H4 (cell line): ENCODE measurements at places on chromosomes 4 and X.

- DNase-seq = no peak
These were observed 28.9 kb upstream of the GTPBP6 start for GRCh38 chrX:347351-348117.

- DNase-seq = no peak
These were observed 287.0 kb upstream of the TET2 start for GRCh38 chr4:104859601-104860237.

- DNase-seq = no peak
These were observed 487.7 kb upstream of the INTU start for GRCh38 chr4:127145006-127145540.

GRCh38 chr4:36183665-36184393 is 60.5 kb downstream of the ARAP2 start:
- DNase-seq = no peak

DNA sequence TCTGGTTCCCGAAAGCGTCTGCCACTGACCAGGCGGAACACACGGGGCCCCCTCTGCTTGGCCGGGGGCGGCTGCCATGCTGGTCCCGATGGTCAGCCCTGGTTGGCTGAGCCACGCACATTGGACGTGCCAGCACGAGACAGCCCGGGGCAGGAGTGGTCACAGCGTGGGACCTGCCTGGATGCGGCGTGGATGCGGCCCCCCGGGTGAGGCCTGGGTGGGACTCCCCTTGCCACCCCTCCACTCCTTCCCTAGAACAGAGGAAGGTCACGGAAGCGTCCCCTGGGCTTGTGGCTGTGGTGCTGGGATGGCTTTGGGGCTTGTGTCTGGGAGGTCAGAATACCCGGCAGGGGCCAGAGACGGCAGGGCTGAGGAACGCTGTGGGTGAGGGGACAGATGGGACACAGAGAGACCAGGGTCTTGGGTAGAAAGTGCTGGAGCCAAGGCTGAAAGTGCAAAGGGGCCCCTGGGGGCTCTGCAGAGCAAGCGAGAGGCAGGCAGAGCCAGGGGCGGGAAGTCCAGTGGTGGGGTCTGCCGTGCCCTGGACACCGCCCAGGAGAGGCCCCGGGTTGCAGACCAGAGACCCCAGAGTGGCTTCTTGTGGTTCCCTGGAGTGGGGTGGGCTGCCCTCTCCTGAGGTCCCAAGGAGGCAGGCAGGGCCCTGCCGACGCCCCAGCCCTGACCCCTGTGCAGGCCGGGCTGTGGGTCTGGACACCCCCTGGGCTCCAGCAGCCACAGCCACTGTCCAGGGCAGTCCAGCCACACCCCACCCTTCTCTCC is 8.6 kb upstream of the CPLX1 start:
- no peak for DNase-seq

GRCh38 chrX:108347800-108348199 is 90.4 kb downstream of the COL4A6 start:
- no peak for DNase-seq

DNA sequence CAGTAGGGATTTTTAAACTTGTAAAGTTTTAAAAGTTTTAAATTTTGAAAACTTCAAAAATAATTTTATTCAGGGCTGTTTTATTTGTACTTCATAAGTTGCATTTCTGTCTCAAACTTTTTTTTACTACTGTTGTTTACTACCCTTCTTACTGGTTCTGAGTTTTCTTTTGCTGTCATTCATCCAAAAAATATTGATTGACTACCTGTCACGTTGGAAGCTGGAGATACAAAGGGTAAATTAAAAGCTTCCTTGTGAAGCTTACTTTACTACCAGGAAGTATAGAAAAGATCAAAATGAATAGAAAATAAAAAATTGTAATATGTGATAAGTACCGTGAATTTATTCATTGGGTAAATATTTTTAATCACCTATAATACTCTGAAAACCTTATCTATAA is 49.4 kb upstream of the MCUB start:
- DNase-seq = no peak

DNA sequence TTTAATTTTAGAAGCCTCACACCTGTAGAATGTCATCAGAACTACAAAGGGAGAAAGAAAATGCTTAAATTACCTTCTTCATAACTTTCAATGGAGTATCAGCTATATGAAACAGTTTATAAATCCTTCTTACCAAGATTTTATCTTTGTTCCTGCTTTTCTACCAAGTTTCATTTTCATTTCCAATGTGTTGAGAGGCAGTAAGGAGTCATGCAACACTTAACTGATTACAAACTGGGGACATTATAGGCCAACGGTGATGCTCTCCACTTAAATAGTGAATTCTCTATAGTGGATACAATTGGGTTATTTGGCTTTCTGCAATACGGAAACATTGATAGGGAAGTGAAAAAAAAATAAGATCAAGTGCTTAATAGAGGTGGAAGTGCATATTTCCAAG is 145.2 kb upstream of the FTHL17 start:
- DNase-seq = no peak

DNA sequence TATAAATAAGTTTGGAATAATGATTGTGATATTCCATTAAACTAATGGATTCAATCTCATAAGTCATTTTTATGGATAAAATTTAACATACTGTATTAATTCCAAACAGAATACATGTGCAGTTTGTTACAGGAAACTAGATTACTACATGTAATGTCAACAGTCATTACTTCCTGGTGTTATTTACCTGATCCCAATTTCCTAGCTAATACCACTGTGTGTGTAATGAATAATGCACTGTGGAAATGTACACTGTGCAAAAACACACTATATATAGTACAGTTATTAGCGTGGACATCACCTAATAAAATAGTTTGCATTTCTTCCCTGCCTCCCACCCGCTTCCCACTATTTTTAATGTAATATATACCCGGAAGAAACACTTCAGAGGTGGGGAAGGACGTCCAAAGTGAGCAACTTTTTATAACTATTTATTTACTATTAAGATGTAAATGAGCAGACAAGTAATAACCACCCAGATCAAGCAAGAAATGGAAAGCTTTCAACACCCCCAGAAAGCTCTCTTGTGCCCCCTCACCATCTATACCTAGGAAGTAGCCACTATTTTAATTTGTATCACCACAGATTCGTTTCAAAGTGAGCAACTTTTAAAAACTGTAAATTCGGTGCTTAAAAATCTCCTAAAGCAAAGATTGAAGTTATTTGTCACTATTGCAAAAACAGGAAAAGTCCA is 219.1 kb downstream of the THOC2 start:
- DNase-seq = no peak

DNA sequence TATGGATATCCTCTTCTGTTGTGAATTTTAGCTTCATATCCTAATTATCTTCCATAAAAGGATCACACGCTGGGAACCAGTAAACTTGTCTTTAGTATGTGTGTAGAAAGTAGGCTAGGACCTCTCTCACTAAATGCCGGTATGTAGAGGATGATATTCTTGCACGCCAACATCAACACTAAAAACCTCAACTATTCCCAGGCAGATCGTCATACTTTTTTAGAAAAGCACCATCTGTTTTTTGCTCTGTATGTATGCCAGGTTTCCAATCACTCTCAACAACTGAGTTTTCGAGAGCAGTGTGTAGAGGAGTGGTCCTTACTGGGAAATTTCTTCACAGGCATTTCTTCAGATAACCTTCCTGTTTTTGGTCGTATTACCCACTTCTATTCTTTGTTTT is 283.6 kb downstream of the GALNTL6 start:
- DNase-seq = no peak

- no peak for DNase-seq
These were observed 139.3 kb upstream of the MXRA5 start for GRCh38 chrX:3485727-3486126.

- DNase-seq = no peak
These were observed 8.5 kb downstream of the RAB9A start for GRCh38 chrX:13697455-13697854.

DNA sequence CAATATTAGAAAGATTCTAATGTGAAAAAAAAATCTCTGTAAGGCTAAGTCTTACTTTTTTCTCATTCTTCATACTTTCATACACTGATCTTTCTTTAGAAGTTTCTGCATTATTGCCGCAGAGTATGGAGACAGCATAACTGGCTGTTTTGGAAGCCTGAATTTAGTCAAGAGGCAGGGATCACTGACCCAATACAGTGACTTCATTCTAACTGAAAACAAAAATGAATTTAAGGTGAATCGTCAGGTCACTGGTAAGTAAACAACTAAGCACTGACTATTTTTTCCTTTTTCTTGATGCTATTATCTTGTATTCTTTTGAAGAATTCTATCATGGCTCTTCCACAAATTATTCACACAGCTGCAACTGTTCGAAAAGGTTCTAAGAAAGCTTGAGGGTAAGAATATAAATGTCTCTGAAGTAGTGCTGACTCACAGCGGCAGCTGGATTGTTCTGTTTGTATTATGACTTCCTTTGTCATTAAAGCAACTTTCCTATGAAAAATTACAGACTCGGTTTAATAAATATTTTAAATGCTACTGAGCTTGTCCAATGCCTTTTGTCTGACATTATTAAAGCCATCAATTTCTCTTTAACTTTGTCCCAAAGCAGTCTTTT is 609.3 kb downstream of the FSTL5 start:
- peak; percentile 55 for DNase-seq

GRCh38 chr4:163485589-163485988 is 8.9 kb upstream of the TMA16 start:
- DNase-seq = no peak

DNA sequence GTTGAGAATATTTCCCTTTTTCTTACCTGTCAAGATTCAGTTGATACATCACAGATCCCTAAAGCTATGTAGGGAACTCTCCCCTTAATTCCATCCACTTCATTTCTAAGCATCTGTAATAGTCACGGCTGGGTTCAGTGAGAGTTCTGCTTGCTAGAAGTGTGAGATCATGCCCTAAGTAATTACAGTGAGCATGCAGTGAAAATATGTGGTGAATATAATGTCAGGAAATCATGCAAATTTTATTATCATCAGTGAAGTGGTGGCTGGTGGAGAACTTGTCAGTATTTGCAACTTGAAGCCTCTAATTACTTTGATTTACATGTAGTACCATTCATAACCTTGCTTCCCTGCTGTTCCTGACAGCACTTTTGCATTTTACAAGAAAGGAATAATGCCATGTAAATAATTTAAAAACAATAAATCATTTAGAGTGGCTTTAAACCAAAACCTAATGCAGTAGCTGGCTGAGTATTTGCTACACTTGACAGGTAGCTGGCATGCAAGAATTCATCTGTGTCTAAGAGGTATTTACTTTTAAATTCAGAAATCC is 28.3 kb upstream of the CFAP299 start:
- DNase-seq = peak; percentile 49

DNA sequence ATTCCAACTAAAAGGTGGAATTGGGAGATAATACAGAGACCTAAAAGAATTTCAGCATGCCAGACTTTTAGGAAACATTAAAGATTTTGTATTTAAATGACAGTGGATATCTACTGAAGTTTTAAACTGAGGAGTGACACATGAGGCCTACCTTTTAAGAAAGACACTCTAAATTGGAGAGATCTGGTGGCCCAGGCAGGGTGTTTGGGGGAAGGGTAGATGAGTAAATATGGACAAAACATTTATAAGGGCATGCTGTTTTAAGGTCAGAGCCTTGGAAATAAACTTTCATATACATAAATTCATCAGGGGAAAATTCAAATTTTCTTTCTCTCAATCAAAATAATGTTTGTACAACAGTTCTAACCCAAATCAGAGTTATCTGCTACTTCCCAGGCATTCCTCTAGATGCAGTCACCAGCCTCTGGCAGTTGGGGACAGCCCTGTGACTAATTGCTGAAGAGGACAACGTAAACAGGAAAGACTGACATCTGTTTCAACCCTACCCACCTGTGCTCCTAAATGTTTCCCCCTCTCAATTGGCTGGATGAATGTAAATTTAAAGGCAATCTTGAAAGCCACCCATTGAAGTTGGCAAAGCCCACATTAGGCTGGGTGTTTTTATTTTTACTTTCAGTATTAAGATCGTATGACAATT is 1646.9 kb upstream of the ADGRL3 start:
- DNase-seq = peak; percentile 80

- no peak for DNase-seq
These were observed 57.0 kb upstream of the PPP2R3B start for GRCh38 chrX:443536-444210.

- no peak for DNase-seq
These were observed 243.5 kb upstream of the KCNIP4 start for GRCh38 chr4:22192084-22192511.

DNA sequence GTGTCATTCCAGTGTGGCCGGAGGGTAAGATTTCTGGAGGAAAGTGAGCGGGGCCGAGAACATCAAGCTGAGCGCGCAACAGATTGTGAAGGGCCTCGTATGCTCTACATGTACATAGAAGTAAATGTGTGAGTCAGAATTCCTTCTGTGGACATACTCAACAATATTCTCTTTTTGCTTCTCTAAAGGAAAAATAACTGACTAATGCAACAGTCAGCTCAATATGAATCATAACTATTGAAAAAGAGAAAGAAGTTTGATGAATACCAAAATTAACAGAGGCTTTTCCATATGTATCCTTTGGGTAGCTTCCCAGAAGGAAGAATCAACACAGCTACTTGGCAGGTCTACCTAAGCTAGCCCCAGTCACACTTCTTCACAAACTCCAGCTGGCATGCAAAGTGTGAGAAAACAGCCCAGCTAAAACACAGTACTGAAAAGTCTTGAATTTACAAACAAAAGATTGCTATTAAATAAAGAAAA is 87.5 kb upstream of the ZFP42 start:
- DNase-seq = no peak

- peak; percentile 6 for DNase-seq
These were observed 674 bp downstream of the SEC24B start for GRCh38 chr4:109434007-109434971.

- no peak for DNase-seq
These were observed 11.9 kb downstream of the REPS2 start for GRCh38 chrX:16958356-16958755.

- DNase-seq = no peak
These were observed 204.4 kb downstream of the NSUN7 start for GRCh38 chr4:40954088-40954668.

DNA sequence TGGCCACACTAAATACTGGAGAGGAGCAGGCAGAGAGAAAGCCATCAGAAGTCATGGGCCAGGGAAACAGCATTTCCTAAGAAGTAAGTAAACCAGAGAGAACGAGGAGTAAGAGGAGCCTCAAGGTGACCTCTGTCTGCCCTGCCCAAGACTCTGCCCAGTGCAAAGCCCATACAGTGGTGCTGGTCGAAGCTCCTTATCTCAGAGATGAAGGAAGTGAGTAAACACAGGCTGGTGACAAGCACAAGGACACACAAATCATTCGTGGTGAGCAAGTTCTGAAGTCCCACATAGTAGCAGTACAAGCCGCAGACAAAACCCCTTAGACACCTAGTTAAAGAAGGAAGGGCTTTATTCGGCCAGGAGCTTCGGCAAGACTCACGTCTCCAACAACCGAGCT is 62.7 kb downstream of the DCTD start:
- DNase-seq = no peak

GRCh38 chr4:142396279-142396678 is 449.8 kb downstream of the INPP4B start:
- no peak for DNase-seq

GRCh38 chr4:185405296-185405999 is 8.8 kb downstream of the ANKRD37 start:
- no peak for DNase-seq
